ENCODE measurements at places on chromosomes 5 and 9.

DNA sequence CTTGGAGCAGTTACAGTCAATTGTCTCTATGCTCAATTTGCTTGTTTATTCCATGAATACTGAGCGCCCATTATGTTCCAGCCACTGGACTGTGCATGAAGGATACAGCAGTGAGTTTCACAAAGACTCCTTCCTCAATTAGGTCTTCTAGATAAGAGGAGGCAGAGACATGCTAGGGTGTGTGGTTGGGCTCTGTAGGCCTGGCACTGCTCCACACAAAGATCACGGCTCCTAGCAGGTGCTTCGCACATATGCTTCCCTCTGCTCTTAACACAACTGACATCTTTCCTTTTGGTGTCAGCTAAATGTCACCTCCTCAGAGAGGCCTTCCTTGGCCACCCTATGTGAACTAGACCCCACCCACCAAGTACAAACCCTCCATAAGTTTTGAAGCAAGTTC is 10.9 kb downstream of the IL12B start:
- no peak for DNase-seq

- DNase-seq: no peak
Observed at GRCh38 chr5:150224483-150225027, 34.7 kb downstream of the SLC6A7 start.

DNA sequence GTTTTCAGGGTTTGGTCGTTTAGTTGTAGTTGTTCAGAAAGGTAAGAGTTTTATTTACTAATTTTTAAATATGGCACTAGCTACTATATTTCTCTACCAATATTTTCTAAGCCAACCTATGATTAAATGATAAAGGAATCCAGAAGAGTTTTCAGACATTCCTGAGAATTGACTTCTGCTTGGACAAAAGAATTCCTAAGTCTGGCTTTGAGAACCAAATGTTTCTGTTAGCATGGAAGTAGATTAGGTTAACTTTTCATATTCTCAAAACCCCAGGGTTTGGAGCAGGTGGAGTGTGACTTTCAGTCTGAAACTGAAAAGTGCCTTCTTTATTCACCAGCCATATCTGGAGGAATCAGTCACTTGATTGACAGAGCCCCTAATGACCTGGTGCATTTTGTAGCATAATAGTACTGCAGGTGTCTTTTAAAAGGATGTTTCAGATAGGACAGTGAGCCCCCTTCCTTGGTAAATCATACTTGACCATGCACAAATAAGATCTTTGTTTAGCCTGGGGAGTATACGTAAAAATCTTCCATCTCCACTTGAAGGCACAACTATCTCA is 457.0 kb upstream of the ZNF462 start:
- no peak for DNase-seq

DNA sequence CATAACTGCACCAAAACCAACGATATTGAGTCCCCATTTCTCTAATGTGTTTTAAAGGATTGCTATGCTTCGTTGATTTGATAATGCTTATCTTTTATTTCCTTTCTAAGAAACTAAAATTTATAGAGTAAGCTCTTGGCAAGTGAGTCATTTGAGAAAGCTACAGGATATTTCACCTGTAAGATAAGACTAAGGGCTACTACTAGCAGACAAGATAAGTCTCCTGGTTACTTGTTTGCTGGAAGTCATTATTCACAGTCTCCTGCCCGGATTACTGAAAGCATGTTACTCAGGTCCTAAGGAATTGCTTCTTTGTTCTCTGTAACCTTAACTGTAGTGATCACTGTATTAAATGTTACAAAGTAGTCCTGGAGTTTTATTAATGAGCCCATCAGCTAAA is 315.9 kb upstream of the RASA1 start:
- DNase-seq: no peak

GRCh38 chr5:131672776-131673175 is 37.7 kb upstream of the RAPGEF6 start:
- no peak for DNase-seq

- DNase-seq: no peak
Observed at GRCh38 chr9:102456562-102456961, 538.6 kb upstream of the CYLC2 start.

- DNase-seq: no peak
Observed at GRCh38 chr5:170449232-170449631, 54.6 kb upstream of the KCNIP1 start.

All from H54 (cell line).